GM10248 (cell line): ENCODE measurements at places on chromosomes 1 and 21.

- DNase-seq, result no peak
Measured at GRCh38 chr1:107899655-107900054, 65.3 kb downstream of the VAV3 start.

GRCh38 chr1:160877221-160877620 lies 7.8 kb downstream of the ITLN1 start:
- DNase-seq, result peak; percentile 42

GRCh38 chr21:25809013-25809412 lies 74.2 kb downstream of the GABPA start:
- DNase-seq, result no peak

DNA sequence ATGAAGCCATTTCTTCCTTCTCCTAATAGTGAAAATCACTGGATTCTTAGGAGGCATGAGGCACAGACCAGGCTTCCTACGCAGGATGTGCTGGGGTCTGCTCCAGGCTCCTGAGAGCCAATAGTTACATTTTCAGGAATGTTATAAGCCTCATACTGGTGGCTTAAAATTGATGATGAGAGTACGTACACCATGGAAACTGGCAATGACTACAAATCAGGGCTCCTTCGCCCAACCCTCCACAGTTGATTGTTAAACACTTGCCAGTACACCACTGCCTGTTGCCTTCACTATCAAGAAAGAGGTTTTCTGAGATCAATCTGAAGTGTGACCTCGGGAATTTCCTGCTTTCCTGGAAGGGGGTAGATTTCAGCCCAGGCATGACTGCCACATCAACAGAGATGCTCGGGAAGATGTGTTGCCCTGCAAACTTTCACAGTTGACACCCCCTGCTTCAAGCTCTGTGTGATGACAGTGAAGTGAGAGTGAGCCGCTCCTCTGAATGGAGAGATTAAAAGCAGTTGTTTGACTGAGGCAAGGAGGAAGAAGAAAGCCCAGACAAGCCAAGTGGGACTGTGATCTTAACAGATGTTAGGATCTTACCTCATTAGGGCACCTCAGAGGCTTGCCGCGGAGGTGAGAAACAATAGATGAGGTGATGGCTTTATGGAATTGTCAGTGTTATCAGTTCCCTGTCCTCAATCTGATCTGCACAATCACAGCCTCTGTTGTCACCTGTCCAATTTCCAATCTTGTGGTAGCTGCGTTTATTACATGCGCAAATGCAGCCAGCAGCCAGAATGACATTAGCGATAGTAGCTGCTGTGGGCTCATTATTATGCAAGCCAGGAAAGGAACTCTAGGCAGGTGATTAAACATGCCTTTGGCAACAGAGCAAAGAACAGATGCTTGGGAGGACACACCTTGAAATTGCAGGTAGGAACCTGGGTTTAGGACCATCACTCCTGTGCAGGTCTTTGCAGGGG lies 277.3 kb downstream of the KAZN start:
- DNase-seq, result no peak

DNA sequence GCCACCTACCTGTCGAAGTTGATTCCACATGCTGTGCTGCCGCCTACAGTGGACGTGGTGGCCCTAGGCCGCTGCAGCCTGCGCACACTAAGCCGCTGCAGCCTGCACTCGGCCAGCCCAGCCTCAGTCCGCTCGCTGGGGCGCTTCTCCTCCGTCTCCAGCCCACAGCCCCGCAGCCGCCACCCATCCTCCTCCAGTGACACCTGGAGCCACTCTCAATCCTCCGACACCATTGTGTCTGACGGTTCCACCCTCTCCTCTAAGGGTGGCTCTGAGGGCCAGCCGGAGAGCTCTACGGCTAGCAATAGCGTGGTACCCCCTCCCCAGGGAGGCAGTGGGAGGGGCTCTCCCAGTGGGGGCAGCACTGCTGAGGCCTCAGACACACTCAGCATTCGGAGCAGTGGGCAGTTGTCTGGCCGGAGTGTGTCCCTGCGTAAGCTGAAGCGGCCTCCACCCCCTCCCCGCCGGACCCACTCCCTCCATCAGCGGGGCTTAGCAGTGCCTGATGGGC lies 46.9 kb downstream of the YARS1 start:
- DNase-seq, result no peak

GRCh38 chr1:221963742-221964141 lies 221.9 kb upstream of the DUSP10 start:
- DNase-seq, result no peak

- no peak for DNase-seq
Measured at GRCh38 chr1:109814993-109815786, 51.5 kb upstream of the EPS8L3 start.

DNA sequence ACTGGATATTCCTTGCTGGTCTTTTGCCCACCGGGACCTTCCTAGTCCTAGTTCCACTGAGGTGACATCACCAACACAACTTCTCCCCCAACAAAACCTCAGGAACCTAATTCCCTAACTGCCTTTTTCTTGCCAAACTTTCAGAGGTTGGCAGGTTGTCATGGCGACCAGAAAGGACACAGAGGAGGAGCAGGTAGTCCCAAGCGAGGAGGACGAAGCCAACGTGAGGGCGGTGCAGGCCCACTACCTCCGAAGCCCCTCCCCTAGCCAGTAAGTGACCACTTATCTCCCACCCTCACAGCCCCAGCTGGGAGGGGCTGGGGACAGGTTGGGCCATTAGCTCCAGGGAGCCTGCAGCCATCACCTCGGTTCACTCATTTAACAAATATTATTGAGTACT lies 815 bp downstream of the STYXL2 start:
- DNase-seq, result no peak

DNA sequence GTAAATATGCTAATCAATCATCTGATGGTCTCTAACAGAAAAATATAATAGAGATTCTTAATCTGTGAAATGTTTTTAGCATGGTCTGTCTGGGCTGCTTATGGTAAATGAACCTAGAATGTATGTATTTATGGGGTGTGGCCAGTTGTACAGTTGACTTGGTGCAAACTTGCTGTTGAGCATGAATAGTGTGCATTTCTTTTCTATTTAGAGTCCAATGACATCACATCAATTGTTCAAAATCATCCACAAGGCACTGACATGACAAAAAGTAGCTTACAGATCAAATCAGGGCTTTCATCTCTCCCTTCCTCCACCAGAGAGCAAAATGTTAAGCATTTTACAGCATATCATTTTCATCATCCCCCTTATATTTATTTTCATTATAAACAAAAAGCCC lies 1010.3 kb downstream of the KCNT2 start:
- DNase-seq, result no peak

DNA sequence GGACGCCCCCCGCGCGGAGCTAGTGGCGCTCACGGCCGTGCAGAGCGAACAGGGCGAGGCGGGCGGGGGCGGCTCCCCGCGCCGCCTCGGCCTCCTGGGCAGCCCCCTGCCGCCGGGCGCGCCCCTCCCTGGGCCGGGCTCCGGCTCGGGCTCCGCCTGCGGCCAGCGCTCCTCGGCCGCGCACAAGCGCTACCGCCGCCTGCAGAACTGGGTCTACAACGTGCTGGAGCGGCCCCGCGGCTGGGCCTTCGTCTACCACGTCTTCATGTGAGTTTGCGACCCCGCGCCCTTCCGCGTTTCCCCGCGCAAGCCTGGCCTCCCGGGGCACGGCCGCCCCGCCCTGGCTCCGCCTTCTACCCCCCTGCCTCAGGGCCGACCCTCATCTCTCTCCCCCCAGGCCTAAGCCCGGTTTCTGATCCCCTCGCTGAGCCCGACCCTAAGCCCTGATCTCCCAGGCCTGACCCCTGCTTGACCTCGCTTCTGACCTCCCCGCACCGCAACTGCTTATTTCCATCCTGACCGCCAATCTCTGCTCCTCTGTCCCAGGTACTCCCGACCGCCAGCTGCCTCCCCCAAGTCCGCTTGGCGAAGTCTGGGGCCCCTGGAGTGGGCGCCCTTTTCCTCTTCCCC lies 669 bp downstream of the KCNQ4 start:
- DNase-seq, result no peak

DNA sequence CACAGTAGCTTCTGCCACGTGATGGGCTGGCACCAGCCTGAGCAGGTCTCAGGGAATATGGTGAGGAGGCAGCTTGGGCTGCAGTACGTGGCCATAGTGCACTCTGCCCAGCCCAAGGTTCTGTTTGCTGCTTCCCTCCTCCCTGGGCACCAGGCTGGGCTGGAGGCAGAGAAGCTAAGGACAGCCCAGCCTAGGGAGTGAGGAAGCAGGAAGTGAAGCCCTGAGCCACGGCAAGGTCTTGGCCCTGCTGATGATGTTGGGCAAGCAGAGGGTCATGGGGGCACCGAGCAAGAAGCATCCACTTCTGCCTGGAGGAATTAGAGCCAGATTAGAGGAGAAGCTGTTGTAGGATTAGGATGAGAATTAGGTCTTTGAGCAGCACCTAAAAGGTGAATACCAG lies 326.7 kb upstream of the VAMP3 start:
- no peak for DNase-seq

DNA sequence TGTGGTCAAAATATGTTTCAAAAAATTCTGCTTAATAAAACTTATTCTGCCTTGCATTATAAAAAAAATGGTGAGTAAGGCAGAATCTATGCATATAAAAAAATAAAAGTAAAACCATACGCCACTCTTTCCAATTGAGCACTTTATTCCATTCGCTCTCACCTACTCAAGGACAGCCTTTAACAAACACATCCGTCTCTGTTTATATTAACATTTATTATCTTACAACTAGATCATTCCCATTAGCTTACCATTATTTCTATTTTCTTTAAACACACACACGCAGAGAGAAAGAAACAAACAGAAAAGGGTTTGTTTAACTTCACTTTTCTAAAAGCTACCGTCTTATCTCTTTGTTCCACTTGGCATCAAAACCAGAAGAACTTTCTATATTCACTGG lies 598.9 kb upstream of the CHRM3 start:
- no peak for DNase-seq

DNA sequence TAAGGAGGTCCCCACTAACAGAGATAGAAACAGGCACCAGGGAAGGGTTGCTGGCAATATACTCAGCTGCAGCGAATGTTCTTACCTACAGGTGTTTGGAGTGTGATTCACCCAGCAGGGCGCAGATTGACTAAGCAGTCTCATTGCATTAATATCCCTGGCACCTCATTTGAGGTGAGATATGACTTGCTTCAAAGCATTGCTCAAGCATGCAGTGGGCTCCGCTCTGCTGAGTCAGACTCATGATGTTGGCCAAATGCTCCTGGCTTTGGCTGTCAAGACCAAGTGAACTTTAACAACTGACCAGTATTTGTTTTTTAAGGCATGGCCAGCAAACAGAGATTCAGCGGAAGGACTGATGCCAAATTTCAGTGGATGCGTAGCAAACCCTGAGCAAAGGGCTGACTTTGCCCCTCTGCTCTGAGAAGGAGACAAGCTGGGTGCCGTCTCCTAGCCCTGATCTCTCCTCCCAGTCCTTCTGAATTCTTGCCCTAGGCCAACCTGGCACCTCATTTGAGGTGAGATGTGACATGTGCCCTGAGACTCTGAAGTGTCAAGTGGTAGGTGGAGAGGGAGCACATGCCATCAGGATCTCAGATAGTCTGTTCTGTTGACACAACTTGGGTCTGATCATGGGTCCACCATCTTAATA lies 187.1 kb upstream of the COA6 start:
- no peak for DNase-seq

- no peak for DNase-seq
Measured at GRCh38 chr1:3510136-3510955, 55.9 kb downstream of the ARHGEF16 start.

GRCh38 chr21:30981403-30981802 lies 56.9 kb downstream of the KRTAP19-8 start:
- no peak for DNase-seq

DNA sequence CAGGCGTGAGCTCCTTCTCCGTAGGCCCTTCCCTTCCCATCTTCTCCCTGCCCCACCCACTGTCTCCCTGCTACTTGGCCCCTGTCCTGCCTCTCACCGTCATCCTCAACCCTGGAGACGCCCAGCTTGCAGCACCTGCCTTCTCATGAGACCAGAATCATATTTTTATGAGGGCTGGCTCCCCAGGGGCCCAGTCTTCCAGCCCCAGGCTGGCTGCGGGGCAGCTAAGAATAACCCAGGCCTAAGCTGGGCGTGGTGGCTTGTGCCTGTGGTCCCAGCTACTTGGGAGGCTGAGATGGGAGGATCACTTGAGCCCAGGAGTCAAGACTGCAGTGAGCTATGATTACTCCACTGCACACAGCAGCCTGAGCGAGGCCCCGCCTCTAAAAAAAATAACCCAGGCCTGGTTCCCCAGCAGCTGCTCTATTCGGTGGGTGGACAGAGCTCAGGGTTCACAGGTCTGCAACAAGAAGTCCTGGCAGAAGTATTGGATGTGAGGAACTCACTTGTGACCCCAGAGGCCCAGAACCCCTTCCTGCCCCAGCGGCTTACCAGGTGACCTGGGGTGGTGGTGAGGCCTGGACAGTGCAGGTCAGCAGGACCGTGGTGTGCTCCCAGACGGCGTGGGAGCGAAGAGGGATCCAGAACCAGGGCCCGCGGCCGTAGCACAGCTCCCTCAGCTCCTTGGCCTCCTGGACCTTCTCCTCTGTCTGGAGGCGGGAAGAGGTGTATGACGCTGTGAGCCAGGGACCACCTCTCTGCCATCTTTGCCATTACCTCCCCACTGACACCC lies 6.4 kb downstream of the MYOM3 start:
- no peak for DNase-seq

DNA sequence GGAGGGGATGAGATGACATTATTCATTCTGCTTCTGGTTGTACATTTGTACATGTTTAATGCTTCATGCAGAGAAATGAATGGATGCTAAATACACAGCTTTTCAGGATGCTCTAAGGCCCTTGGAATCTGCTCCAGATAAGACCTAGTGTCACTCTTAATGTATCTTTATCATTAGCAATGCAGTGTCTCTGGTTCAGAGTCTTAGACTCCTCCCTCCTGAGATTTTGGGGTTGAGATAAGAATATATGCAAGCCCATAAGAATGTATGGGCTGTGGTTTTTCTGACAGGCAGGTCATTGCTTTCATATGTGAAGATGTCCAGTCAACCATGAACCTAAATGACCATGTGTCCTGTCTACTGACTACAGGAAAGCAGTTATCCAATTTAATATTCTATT lies 415.5 kb downstream of the RPS6KC1 start:
- DNase-seq, result no peak

DNA sequence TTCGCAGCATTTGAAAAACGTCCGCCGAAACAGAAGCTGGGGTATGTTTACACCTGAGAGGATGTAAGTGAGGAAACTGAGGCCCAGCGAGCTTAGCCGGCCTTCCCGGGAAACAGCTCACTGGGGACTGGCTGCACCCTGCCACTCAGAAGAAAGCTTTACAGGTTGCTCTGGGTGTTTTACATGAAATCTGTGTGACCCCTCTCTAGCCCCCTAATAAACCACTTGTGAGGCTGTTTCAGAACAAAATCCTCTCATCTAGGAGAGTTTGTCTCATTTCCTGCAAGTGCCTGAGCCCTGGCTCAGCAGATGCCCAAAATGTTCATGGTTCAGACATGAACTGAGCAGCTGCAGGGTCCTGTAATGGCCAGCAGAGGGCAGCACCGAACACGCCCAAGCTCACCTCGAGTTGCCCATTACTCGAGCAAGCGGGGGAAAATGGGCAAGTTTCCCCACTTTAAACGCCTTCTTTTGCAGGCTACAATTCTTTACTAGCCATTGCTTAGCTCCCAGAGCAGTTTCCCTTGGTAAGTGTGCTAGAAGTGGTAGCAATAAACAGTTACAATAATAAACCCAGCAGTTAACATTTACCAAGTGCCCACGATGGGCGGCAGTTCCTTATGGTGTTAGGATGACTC lies 76.4 kb downstream of the FHAD1 start:
- peak; percentile 82 for DNase-seq
